ENCODE measurements at places on chromosomes 12 and 14.

DNA sequence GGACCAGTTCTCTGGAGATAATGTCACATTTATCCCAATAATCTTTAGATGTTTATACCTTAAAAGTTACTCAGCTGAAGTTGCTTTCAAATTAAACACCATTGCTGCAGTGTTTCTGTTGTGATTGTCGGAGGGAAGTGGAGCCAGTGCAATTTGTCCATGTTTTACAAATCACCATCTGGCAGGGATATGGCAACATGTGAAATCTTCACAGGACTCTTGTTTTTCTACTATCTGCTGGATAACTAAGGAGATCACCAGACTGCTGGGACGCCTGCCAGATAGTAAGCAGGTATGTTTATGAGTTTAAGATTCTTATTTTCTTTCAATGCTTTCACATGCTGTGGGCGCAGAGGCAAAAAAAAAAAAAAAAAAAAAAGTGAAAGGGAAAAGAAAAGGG, 100.3 kb upstream of the SOX5 start:
- no peak for DNase-seq

GRCh38 chr12:105801351-105801750, 337.4 kb downstream of the NUAK1 start:
- DNase-seq, result no peak

DNA sequence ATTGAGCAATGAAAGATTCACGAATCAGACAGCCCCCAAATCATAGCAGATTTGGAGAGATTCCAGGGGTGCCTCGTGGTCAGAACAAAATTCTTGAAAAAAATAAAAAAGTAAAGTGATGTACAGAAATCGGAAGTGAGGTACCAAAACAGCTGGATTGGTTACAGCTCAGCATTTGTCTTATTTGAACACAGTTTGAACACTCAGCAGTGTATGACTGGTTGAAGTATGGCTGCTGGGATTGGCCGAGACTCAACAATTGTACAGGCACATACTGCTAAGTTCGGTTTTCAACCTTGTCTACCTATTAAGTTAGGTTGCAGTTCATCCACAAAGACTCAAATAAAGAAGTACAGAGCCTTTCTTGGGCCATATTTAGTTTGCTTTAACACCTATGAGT, 865.4 kb upstream of the TMEM132C start:
- DNase-seq, result no peak

- no peak for DNase-seq
Observed at GRCh38 chr12:110005319-110005973, 6.2 kb downstream of the ANKRD13A start.

DNA sequence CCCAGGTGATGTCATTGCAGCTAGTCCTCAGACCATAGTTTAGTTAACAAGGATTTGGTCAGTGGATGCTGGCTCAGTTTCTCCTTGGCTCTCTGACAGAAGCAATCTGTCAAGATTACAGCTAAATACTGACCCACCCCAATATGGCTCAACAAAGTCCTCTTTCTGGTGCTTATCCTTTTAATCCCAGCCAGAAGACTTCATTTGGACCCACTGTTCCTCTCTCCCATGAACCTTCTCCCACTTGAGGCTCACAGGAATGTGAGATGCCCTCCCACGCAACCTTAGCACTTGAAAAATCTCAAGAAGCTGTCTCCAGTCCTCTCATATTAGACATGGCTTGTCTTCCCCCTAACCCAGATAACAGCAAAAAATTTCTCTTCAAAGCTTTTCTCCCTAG, 47.7 kb downstream of the C12orf50 start:
- DNase-seq, result no peak

GRCh38 chr14:95297832-95298231, 21.9 kb downstream of the CLMN start:
- DNase-seq, result no peak

- DNase-seq, result peak; percentile 14
Observed at GRCh38 chr14:78143489-78144145, 26.6 kb upstream of the NRXN3 start.

DNA sequence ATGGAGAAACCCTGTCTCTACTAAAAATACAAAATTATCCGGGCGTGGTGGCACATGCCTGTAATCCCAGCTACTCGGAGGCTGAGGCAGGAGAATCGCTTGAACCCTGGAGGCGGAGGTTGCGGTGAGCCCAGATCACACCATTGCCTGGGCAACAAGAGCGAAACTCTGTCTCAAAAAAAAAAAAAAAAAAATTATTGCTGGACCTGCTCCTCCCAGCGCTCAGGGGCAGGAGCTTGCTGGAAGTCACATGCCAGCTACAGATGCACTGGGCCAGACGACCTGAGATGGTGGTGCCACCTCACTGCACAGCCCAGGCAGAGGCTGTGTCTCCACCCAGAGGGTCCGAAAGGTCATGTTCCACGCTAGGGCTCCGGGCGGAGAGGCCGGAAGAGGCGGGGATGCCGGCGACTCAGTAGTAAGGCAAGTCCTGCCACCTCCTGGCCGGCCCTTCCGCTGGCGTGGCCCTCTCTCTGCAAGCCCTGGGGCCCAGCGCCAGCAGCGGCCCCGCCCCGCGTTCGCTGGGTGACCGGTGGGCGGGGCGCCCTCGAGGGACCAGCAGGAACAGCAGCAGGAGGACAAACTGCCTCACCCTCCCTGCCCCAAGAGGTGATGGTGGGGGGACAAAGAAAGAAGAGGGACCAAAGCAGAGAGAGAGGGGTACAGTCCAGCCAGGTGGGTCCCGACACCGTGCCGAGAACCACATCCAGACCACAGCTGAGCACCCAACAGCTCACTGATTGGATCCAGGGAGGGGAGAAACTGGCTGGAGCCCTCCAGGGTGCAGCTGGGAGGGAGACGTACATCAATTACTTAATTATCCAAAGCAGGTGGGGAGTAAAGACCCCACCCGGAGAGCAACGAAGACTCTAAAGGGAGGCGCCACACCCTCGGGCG, 3.6 kb upstream of the RHOF start:
- peak; percentile 84 for DNase-seq

DNA sequence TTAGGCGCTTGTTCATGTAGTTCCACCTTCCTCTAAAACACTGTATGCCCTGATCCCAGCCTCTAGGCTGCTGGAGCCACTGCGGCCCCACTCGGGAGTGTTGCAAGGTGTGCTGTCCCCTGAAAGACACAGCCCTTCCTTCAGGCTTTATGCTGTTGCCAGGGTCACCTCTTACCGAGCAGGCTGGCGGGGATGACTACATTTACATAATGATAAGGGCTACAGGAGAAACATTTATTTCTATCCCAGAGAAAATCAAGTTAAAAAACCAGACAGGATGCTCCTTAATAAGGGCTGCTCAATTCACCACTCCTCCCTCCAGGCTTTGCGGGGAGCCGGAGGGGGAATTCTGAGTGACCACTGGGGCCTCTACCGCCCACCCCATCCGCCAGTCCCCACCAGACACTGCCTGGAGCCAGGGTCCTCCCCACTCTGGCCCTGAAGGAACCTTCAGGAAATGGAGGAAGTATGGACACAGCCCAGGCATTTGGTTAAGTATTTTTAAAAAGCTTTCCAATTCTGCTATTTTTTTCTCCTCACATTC, 200.6 kb downstream of the TTC7B start:
- DNase-seq, result no peak

- peak; percentile 64 for DNase-seq
Observed at GRCh38 chr12:41277100-41277945, 89.2 kb downstream of the PDZRN4 start.

DNA sequence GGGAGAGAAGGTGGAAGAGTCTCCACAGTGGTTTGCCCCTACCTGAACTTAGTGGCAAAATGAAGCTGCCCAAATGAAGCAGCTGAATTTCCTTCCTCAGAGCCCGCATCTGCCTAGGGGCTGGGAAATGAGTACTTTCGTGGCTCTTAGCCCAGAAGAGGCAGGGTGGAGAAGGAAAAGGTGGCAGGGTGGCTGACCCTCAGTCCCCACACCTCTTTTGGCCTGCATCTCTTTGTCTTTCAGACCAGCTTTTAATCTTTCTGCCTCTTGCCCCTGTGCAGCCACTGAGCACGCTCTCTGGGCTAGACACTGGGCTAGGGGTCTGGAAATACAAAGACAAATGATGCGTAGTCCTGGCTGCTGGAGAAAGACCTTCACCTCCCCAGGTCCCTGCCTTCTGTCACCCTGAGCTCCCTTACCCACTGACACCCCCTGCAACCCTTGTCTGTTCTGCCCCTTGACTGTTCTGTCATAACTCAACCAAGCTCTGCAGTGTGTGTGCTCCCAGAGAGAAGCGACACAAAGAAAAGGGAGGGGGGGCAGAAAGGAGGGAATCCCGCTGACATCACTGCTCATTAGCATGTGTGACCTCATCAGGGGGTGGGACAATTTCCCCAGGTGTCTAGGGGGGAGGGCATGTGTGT, 371 bp upstream of the REM2 start:
- DNase-seq, result peak; percentile 17

DNA sequence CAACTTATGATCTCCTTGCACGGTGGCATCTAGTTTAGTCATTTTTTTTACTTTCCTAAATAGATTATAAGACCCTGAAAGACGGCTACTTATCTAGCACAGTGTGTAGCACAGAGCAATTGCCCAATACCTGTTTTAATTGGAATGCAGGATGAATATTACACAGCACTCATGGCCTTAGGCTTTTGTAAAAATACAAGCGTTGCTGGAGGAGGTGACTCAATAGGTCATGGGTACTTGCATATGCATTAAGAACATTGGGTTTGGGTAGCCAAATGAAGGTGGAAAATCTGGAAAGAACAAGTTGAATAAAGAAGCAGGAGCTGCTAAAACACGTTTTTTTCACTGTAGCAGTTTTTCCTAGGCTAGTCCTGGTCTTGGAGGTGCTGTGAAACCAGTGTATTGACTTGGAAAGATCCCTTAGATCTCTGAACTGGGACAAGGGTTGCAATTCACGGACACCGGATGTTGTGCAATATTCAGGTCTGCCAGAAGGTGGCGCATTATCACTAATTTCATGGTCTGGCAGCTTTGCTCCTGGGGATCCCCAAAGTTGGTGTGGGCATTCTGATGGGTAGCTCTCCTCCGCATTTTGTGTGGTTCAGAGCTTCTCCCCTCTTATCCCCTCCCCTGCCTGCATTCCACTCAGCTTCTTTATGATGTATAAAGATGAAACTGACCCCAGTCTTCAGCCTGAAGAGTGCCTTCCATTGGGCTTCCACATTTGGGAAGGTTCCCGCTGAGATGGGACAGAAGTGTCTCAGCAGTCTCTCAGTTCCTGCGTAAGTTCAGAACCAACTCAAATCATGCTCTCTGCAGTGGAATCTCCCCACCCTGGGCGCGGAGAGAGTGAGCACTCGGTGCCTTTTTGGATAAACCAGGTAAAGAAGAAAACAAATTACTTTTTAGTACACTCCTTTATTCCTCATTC, 278.3 kb downstream of the NRXN3 start:
- DNase-seq, result no peak

GRCh38 chr12:46717159-46717558, 108.6 kb downstream of the SLC38A4 start:
- DNase-seq, result no peak

- DNase-seq, result no peak
Observed at GRCh38 chr14:94823556-94824341, 53.8 kb upstream of the GSC start.

DNA sequence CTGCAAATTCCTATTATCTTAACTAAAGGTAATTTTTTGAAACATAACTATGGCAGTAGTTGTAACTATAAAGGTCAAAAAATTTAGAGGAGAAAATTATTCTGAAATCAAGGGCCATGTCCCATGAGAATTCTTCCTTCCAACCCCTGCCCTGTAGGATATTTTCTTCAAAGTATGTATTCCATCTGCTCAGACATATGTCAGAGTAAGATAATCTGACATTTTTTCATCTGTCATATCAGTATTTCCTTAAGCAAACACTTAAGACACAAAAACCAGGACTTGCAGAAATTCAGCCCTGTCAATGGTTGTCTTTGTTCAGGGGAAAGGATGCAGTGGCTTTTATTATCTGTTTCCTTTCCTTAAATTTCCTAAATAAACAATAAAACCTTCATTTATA, 36.3 kb downstream of the ACSS3 start:
- DNase-seq, result no peak

DNA sequence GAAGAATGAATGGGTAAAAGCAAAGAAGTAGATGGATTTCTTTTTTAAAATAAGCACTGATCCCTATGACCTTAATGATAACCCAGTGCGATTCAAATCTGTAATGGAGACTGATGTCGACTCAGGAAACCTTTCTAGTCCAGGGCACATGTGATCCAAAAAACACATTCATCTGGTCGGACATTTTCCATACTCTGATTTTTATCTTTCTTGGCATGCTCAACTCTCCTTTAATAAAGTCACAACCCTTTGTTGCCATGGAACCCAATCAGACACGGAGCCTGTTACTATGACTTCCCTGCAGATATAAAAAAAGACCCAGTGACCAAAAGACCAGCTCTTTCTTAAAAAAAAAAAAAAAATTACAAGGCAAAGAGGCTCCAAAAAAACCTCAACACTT, 27.9 kb downstream of the TMCC3 start:
- peak; percentile 14 for DNase-seq

- DNase-seq, result no peak
Observed at GRCh38 chr14:37035401-37035800, 137.0 kb downstream of the SLC25A21 start.

GRCh38 chr12:52658196-52658595, 6.2 kb upstream of the KRT2 start:
- DNase-seq, result no peak

DNA sequence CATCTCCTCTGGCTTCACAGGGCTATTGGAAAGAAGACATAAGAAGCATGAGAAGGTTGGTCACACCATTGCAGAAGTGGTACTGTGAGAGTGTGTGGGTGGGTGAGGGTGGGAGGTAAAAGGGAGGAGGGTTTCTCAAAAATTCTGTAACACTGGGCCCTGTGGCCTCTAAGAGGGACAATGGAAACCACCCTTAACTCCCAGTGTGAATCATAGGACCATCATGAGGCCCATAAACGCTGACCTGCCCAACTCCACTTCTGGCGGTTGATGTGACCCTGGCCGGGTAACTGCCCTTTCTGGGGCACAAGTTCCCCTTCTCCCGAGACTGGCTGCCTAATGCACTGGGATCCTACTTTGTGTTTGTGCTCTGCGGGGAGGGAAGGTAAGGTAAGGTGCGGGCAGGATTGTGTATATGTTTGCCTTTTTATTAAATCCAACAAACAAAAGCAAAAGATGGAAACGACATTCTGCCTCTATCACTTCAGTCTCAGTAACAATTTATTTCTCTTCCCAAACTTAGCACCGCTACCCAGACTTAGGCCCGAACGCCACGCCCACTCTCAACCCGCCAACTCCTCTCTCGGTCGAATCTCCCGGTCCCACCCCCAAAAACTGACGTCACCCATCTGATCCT, 551 bp downstream of the METTL1 start:
- peak; percentile 86 for DNase-seq

GRCh38 chr12:128661226-128661569, 162.6 kb downstream of the SLC15A4 start:
- DNase-seq, result no peak

- DNase-seq, result no peak
Observed at GRCh38 chr12:122152754-122153153, 21.3 kb downstream of the IL31 start.

DNA sequence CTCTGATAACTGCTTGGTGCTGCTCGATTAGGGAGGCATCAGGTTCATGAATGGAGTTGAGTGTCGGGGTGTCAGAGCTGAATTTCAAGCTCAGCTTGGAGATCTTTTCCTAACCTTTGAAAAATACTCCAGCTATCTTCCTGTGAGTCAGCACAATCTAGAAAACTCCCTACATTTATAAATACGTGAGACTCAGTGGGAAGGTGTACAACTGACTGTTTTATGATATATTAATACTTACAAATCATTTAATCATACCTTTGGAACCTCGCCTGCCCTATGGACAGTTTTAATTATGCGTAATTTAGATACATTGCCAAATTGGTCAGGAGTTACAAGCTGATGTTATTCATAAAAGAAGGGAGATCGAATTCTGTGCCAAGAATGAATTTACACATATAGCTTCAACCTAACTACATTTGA, 961 bp downstream of the CMAS start:
- DNase-seq, result no peak
